Activated CD4-positive, alpha-beta T cell treated with anti-CD3 and anti-CD28 coated beads, Interleukin-2, amount 50 U/mL, for 16 hours (primary cell): ENCODE measurements at places on chromosomes 11 and 22.

DNA sequence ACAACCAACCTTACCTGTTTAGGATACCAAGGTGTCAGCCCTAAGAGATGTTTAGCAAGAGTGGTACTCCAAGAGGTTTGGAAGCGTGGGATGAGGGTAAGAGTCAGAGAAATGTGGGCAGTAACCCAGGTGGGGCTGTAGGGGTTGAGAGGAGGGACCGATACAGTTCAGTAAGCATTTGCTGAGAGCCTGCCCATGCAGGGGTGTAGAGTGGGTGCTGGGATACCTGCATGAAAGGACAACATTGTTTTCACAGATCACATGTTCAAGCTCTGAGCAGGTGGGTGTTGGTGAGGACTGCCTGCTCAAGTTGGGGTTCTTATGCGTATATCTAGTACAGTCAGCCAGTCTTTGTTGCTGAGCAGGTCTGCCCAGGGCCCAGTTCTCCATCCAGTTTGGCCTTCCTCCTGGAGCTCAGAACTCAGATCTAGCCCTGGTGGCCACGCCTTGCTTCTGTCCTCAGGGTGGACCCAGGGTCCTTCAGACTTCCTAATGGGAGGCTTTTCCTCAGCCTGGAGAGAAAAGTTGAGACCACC is 14.8 kb downstream of the PPFIBP2 start:
- no peak for DNase-seq

GRCh38 chr11:1397146-1397861 is 7.6 kb downstream of the BRSK2 start:
- DNase-seq = no peak

- no peak for DNase-seq
Observed at GRCh38 chr11:126359431-126360048, 4.1 kb downstream of the ST3GAL4 start.

- no peak for DNase-seq
Observed at GRCh38 chr11:43984519-43985385, 42.3 kb downstream of the C11orf96 start.

- DNase-seq = no peak
Observed at GRCh38 chr11:71153005-71153390, 99.4 kb downstream of the SHANK2 start.
